OCI-LY7 (cell line): ENCODE measurements at places on chromosomes 7 and 10. TPM values are rescaled to one million over a fixed set of nuclear protein-coding genes. Genes with fewer than 3 reads are reported as not detected.
A peak's percentile ranks its signal among the peaks of the same experiment; 100 is the strongest.

TAS2R3 gene
- total RNA-seq = 1.5 and 2.4 TPM in 2 replicates

FHIP2A gene
- total RNA-seq = 13.2 and 15.9 TPM in 2 replicates

DNA sequence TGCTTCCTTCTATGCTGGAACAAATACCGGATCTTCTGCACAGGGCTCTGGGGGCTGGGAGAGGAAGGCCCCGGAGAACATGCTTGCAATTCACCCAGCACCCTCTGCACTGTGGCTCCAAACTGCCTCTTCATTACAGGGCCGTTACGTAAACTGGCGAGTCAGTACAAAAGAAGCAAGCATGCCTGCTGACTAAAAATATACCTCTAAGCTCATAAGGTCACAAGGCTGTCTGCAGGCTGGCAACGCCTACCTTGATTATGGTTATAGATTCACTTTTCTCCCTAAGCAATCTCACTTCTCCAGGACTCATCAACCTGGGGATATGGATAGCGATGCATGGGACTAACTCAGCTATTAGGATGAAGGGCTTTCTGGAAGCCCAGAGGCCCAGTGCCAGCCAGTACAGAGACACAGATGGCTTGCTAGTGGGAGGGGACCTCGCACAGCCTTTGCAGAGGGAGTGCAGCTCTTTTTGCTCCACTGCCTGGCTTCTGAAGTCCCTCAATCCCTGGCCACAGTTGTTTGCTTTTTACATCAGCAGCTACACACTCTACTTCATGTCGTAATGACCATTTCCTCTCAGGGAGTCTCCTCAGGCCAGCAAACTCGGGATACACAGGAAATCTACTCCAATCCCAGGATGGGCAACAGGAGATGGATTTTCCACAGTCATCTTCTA is 96.1 kb downstream of the SH3PXD2A start:
- peak; percentile 43 for DNase-seq

DNA sequence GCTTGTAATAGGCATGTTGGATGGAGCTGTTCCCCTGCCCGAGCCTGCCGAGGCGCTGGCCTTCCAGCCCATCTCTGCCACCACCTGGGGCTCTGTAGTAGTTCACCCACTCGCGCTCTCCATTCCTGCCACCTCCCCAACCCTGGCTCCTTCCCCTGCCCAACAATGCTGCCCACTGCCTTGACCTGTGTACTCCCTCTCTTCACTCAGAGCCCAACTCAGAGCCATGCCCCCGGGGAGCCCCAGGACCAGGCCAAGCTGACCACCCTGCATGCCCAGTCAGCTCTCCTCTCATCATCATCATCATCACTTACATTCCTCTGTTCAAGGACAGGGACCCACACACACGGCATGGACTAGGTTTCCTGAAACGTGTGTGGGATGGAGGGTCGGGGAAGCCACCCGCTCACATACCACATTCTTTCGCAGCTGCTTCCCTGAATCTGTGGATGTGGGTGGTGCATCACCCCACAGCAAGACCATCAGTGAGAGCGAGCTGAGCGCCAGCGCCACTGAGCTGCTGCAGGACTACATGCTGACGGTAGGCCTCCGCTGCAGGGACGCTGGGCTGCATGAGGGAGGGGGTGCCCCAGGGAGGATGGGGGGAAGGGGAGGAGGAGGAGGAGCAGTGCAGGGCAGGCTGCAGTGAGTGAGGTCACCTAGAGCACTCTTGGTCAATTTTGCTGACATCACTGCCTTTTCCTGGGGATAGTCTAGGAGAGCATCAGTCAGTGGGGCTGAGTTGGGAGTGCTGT is 15.6 kb downstream of the NACAD start:
- no peak for DNase-seq

- no peak for DNase-seq
Observed at GRCh38 chr10:87966459-87966858, 103.0 kb downstream of the PTEN start.

DNA sequence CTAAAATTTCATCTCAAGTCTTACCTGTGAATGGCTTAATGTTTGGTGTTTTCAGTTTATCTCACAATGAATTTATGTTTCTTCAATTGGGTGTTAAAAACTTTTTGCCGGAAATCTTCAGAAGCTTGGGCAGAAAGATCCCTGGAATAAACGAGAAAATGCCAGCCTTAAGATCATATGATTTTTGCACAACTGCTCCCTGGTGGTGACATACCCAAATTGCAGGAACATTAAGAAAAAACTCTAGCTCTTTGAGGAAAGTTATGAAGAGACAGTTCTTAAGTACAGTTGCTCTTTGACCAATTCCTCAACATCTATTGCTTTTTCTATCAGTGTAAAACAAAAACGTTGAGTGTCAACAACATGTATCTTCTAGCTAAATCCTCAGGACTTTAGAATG is 48.2 kb upstream of the CREB5 start:
- DNase-seq = no peak

GRCh38 chr7:24812305-24812945 is 55.2 kb upstream of the GSDME start:
- peak; percentile 63 for DNase-seq

DNA sequence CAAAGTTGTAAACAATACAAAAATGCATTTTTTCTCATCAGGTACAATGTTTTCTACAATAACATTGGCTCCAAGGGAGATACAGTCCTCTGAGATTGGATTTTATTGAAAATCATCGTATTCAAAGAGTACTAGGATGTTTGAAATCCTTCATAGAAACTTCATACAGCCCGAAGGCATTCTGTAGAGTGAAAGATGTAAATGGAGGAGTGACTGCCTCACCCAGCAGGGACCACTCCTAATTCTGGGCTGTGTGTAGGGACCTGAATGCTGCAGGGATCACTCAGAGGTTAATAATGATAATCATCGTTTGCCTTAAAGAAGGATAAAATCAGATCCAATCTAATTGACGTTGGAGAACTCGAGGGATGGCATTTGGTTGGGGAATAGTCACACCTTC is 198.6 kb downstream of the HECW1 start:
- no peak for DNase-seq
